ENCODE measurements at places on chromosomes 16 and 17. TPM values are rescaled to one million over a fixed set of nuclear protein-coding genes. Genes with fewer than 3 reads are reported as not detected.

PIK3R5 gene
- total RNA-seq = 8.4 TPM

MOSMO gene
- total RNA-seq = 19.7 TPM

GFAP gene
- 0.81 TPM for total RNA-seq

KCNG4 gene
- total RNA-seq = not detected

CTRB1 gene
- total RNA-seq = not detected

DNA sequence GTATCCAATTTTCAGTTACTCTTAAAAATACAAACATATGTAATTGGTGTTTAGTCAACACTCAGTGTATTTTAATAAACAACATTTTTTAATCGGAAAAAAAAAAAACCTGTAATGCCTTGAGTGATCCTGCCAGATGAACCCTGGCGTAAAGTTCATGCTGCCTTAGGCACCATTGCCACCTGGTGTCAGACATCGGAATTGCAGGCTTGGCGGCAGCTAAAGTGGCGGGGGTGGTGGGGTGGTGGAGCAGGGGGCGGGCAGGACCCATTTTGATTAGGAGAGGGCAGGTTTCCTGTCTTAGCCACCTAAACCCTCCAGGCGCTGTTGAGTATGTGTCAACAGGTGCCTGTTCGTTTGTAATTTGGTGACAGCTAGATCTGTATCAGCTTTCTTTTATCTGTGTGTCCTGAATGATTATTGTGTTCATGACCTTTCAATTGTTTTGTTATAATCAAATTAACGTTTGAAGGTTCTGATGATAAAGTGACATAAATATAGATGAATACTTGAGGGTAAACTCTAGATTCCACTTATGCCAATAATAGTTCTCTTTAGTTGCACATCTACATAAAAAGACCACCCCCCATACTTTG lies 588.7 kb downstream of the CDH13 start:
- no peak for DNase-seq

DNA sequence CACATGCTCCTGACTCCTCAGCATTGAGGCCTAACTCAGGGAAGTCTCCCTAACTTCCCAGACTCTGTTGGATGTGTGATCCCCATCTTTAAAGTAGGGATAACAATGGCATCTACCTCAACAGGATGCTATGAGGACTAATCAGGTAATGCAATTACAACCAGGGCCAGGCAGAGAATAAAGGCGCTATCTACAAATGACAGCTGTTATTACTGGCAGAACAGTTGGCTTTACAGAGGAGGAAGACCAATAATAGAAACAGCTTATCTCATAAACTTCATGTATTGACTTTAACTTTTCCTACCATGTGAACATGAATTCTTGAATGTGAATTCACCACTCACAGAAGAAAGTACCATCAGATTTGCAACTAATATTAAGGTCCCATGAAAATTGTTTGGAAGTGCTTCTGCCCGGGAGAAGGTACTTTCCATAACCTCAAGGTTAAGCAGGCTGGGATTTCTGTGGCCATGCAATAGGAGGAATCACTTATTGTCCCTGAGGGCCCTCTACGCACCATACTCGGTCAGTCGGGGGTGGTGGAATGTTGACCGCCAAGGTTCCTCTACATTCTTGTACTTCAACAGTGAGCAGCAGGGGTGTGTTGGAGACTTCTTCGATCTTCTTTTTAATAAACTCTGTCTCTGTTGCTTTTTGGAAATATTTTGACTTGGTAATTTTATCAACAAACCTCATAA lies 22.6 kb upstream of the ERN1 start:
- no peak for DNase-seq

- peak; percentile 82 for DNase-seq
Observed at GRCh38 chr16:71540-72401, 660 bp downstream of the RHBDF1 start.

- no peak for DNase-seq
Observed at GRCh38 chr17:50424246-50424995, 1.6 kb upstream of the ACSF2 start.

DNA sequence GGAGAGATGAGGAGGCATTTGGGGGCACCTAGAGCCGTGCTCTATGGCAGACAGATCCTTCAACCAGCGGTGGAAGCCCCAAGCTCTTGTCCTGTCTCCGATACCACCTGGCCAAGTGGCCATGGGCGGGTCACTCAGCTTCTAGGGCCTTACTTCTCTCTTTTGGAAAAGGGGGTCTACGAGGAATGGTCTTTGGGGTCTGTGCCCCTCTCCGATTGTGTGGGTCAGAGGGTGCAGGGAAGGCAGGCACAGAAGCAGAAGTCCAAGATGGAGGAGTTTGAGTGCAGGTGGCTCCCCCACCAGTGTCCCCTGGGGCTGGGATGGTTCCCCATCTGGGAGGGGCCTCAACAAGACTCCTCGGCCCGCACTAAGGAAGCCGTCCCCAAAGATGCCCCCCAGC lies 116.7 kb downstream of the CCDC182 start:
- DNase-seq = no peak

DNA sequence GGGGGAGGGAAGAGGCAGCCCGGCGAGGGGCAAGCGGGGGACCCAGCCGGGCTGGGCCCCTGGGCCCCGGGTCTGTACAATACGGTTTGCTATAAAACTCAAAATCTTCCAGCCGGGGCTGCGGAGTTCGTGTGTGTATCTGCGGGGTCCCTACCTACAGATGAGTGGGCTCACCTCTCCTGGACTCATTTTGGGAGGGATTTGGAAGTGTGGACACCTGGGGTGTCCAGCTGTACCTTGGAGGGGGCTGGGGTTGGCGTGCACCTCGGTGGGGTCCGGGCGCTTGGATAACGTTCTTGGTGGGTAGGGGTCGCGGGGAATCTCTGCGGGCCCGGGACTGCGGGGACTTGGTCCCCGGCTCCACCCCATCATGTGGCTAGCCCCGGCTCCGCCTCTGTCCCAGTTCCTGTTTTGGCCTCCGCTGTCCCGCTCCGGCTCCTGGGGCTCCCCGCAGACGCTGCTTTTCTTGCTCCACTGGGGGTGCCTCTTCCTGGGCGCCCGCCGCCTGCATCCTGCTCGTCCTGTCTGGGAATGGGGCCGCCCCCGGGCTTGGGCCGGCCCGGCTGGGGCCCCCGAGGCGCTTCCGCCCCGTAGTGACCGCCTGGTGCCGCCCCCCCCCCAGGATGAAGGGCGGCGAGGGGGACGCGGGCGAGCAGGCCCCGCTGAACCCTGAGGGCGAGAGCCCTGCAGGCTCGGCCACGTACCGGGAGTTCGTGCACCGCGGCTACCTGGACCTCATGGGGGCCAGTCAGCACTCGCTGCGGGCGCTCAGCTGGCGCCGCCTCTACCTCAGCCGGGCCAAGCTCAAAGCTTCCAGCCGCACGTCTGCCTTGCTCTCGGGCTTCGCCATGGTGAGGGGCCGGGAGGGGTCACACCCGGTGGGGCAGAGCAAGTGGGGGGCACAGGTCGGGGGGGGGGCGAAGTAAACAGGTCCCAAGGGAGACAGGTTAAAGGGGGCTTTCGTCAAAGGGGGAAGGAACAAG lies at the start of gene ORAI3:
Gene ORAI3 (plus strand): TSS at position 402 of the 983 bp plus-strand sequence. CDS start 222 bp downstream, at position 624.
- DNase-seq = peak; percentile 84

- DNase-seq = no peak
Observed at GRCh38 chr16:3171855-3172593, 16.0 kb upstream of the OR1F1 start.

DNA sequence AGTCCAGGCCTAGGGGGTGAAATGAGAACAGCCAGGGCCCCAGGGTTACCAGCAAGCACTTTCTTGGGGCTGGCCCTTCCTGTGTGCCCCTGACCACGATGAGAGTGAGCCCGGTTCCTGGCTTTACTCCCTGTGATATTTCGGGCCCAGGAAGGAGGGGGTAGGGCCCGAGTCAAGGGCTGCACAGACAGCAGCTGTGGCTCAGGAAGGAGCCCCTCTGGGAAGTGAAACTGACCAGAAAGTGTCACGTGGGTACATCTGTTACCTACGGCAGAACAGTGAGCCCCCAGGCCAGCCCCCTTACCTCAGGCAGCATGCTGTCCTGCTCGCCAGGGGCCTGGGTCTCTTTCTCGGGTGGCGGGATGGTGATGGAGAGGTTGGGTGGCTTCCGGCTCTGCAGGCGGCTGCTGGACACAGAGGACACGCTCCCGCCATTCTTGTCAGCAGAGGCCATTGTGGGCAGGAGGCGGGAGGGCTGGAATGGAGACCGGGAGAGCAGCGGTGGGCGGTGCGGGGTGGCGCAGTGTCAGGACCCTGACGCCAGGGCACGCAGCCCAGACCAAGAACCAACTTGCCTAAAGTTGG lies 13.8 kb downstream of the AANAT start:
- no peak for DNase-seq
